ENCODE measurements at places on chromosomes 2 and 18.

GRCh38 chr2:102940684-102941083, 178.9 kb downstream of the TMEM182 start:
- DNase-seq: no peak

DNA sequence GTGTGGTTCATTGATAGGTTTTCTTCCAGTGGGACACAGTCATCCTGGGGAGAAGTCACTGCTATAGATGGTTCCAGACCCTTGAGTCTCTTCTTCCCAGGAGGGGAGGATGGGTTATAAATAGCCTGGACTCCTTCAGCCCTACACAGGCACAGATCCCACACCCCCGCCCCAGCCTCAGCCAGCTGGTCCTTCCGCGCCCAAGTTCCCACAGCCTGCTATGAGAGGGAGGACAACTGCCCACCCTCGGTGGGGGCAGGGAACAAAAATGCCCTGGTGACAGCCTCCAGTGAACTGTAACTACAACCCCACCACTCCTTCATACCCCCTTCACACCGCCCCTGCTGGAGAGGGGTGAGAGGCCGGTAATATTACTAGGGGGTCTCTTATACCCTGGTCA, 3.2 kb downstream of the ZBTB7C start:
- no peak for DNase-seq

DNA sequence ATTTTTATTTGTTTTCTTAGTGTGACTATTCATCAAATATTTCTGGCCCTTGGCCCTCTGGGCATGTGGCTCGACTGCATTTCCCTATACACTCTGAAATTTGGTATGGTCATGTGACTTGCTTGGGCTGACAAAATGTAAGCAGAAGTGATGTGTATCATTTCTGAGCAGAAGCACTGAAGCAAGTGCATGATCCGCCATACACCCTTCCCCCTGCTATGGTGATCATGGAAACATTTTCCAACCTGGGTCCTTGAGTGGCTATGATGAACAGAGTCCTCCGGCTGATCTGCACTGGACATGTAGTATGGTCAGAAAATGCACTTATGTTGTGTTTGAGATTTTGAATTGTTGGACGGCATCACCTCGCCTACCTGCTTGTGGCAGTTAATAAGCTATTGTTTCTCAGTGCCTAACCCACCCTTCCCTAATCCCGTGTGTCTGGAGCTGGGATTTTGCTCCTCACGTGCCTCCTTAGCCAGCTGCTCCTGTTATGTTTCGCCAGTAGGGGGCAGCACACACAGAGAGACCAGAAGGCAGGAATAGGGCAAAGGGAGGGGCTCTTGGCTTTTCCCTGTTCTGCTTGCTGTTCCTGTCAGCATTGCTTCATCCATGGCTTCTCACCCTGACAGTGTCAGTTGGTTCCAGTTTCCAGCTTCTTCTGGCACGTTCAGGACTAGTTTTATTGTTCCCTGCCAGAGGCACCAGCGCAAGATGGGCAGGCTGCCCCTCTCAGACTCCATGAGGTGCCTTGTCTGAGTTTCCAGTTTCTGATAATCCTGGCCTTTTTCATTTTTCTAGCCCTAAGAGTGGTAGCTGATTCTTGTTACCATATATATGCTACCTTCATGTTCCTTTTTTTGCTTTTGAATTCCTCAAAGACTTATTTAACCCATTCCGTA, 207.4 kb downstream of the ARL6IP6 start:
- peak; percentile 26 for DNase-seq

DNA sequence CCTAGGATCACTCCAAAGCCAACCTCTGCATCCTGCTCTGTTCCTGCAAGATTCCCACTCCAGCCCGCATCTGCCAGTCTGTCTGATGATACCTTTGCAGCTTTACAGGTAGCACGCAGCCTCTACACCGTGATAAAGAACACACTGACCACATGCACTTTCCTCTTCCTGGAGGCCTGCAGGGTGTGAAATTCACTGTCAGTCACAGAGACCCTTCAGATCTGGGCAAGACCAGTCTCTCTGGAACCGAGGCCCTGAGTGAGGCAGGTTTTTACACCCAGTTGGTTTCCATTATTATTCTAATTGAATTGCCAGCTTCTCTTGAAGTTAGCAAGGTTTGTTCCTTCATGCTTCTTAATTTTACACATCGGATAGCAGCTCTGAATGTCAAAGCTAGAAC, 30.5 kb upstream of the TWIST2 start:
- DNase-seq: no peak

DNA sequence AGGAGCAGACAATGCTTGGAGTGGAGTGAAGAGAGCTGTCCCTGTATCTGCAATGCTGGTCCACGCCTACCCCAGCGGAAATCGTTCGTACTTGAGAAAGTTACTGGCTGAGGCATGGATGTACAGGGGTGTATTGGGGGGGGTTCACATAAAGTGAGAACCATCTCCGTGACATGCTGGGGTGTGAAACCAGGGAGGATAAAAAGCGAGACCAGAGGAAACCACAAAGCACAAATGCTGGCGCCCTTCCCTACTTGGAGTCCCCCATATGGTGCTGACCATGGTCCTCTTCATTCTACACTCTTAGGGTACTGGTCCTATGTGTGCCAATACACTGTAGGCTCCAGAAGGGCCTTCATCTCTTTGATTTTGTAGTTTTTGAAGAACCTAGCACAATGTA, 244.1 kb downstream of the L3MBTL4 start:
- no peak for DNase-seq

DNA sequence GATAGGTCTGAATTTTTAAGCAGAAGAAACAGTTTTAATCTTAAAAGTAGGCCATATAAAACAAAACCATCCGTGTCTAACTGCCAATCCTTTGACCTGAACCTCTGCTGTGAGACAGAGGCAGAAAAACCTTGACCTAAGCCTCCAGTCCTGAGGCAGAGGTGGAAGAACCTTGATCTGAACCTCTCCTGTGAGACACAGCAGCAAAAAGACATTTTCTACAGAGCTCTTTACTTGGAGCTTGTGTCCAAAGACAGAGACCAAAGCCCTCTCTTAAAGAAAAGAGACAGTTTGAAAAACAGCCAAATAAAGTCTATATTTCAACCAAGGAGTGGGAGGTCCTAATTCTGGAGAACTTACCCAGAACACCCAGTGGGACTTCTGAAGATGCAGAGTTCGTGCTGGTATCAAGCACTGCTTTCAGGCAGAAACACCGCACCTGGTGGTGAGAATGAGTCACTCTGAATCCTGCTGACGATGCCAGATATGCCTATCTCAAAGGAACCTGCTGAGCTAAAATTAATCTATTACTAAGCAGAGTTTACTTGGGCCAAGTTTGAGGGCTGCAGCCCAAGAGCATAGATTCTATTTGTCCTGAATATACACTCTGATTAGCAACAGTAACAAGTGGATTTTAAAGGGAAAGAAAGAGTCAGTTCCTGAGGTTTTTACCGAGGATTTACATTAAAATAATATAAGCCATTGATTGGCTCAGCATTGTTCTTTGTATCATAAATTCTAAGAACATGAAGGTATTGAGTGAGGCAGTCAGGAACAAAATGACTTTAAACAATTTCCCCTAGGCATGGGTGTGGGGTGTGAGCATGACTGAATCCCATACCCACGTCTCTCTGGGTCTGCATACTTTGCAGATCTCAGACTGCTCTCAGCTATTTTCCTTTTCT, 806.4 kb downstream of the TRIB2 start:
- no peak for DNase-seq

GRCh38 chr2:229401171-229401865, 130.2 kb upstream of the PID1 start:
- DNase-seq: no peak

DNA sequence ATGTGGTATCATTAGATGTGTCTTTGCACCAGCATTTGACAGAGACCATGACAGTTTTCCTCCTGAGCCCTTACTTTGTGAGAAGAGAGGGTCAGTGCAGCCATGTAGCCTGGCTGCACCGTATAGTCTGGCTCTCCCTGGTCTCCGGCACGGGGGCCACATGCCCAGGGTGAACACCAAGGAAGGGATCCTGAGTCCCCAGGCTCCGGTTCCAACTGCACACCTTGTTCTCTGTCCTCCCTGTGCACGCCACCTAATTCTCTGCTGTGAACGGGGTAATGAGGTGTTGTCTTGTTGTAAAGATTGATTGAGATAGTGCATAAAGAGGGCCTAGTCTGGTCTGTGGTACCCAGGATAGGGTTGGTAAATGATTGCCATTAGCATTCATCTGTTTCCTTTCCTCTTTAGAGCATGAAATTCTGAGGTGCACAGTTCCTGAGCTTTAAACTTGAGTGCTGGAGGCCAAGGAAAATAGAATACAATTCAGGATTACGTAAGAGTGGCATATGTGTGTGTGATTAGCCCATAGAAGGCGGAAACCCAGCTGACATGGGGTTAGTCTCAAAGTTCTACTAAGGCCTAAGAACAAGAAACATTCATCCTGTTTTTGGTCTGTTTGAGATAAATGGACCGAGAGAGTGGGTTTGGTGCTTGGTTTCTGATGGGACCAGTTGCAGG, 55.5 kb downstream of the NCK2 start:
- DNase-seq: no peak

All from activated CD4-positive, alpha-beta T cell treated with anti-CD3 and anti-CD28 coated beads for 24 hours (primary cell).